Activated CD8-positive, alpha-beta memory T cell treated with anti-CD3 and anti-CD28 coated beads for 1 hour (primary cell): ENCODE measurements at places on chromosomes 7 and 10.

DNA sequence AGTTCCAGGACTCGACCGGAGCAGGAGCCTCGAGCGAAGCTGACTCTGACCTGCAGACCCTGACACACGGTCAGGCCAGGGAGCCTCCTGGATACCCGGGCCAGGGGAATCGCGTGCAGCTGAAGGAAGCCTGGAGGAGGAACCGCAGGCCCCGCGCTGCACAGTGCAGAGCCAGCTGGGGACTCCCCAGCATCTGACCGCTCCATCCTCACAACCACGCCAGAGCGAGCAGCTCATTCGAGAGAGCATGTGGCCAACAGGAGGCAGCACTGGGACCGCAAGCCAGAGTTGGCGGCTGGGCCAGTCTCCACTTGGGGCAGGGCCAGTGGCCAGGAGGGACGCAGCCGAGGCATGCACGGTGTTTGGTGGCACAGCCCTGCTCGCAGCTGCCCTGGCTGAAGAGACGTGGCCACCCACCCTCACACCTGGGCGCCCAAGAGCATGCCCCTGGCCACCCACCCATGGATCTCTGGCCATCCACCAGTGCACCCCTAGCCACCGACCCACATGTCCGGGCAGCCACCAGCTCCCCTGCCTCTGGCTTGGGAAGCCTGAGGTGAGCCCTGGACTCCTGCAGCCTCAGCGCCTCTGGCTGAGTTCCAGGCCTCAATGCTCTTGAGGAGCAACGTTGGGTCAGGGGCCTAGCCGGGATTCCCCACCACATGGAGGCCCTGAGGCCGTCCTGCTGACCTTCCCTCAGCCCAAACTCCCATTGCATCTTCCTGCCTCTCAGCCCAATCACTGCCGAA, 213.9 kb downstream of the ELFN1 start:
- no peak for DNase-seq

DNA sequence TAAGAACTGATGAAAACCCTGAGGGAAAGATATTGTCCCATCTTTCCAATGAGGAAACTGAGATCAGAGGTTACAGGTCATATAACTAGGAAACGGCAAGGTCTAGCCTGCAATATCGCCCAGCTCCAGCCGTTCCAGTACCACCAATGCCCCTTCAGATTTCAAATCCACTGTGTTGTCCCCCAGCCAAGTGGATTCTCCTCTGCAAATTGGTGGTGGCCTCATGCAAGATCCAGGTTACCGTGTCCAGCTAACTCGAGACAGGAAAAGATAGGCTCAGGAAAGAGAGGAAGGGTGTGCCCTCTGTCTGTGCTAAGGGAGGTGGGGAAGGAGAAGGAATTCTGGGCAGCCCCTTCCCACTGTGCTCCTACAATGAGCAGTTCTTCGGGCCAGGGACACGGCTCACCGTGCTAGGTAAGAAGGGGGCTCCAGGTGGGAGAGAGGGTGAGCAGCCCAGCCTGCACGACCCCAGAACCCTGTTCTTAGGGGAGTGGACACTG, 25.3 kb downstream of the PRSS2 start:
- no peak for DNase-seq

GRCh38 chr7:79454361-79454960, 994 bp upstream of the MAGI2 start:
- no peak for DNase-seq

DNA sequence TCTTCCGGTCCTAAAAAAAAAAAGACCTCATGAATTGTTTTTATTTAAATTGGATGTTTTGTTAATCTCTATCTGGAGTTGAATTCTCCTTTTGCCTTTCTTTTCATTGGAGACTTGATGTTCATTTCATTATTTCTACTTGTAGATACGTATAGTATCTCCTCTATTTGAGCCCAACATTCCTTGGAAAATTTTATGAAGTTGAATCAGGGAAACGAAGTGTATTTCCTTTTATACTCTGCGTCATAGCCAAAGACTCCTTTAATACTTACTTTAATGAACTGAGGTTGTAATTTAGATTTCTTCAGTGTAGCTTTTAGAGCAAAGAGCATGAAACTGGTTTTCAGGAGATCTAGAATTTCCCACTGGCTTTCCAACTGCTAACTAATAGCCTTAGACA, 132.4 kb downstream of the KIAA1217 start:
- DNase-seq: no peak

GRCh38 chr7:54992871-54993475, 25.8 kb upstream of the EGFR start:
- no peak for DNase-seq

GRCh38 chr7:157978766-157979165, 608.9 kb downstream of the PTPRN2 start:
- no peak for DNase-seq

DNA sequence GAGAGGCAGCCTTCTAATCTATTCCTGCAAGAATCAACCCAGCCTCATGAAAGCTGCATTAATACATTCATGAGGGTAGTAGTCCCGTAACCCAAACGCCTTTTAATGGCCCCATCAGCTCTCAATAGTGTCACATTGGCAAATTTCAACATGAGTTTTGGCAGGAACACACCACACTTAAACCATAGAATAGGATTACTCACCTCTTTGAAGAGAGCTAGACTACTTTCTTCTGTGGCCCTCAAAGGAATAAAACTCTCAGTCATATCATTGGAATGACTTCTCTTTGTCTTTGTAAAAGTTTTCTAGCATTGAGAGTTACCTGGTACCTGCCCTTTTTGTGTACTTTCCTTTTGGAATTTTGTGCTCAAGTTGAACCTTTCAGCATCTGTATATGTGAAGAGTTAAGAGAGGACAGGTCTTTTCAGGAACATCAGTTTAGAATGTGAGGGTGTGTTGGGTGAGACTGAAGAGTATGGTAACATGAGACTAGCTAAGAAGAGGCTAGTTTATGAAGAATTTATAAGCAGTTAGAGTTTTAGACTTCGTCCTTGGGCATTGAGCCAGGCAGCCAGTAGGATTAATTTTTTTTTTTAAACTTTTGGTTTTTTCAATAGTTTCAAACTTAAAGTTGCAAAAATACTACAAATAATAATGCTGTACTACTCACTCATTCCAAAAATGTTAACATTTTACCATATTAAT, 92.6 kb downstream of the MLLT10 start:
- no peak for DNase-seq
